SK-N-SH treated with all-trans-retinoic acid at 6 μM for 48 hours (cell line): ENCODE measurements at places on chromosomes 7 and 10.

DNA sequence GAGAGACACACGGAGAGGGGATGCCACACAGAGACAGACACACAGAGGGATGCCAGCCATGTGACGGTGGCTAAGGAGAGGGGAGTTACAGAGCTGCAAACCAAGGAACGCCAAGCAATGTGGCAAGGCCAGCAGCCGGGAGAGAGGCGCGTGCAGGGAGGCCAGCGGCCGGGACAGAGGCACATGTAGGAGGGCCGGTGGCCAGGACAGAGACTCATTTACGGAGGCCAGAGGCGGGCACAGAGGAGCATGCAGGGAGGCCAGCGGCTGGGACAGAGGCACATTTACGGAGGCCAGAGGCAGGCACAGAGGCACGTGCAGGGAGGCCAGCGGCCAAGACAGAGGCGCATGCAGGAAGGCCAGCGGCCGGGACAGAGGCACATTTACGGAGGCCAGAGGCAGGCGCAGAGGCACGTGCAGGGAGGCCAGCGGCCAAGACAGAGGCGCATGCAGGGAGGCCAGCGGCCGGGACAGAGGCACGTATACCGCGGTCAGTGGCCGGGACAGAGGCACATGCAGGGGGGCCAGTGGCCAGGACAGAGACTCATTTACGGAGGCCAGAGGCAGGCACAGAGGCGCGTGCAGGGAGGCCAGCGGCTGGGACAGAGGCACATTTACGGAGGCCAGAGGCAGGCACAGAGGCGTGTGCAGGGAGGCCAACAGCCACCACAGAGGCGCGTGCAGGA is 40.4 kb downstream of the INSIG1 start:
- peak; percentile 23 for ATAC-seq

- no peak for ATAC-seq
These were observed 306.2 kb downstream of the SORCS3 start for GRCh38 chr10:104947314-104947713.

- ATAC-seq, result peak; percentile 55; the same call in 1 of the 3 replicates
These were observed 246.4 kb downstream of the GATA3 start for GRCh38 chr10:8300925-8301324.

- ATAC-seq, result no peak
These were observed 42.1 kb upstream of the SH2B2 start for GRCh38 chr7:102244601-102245000.

DNA sequence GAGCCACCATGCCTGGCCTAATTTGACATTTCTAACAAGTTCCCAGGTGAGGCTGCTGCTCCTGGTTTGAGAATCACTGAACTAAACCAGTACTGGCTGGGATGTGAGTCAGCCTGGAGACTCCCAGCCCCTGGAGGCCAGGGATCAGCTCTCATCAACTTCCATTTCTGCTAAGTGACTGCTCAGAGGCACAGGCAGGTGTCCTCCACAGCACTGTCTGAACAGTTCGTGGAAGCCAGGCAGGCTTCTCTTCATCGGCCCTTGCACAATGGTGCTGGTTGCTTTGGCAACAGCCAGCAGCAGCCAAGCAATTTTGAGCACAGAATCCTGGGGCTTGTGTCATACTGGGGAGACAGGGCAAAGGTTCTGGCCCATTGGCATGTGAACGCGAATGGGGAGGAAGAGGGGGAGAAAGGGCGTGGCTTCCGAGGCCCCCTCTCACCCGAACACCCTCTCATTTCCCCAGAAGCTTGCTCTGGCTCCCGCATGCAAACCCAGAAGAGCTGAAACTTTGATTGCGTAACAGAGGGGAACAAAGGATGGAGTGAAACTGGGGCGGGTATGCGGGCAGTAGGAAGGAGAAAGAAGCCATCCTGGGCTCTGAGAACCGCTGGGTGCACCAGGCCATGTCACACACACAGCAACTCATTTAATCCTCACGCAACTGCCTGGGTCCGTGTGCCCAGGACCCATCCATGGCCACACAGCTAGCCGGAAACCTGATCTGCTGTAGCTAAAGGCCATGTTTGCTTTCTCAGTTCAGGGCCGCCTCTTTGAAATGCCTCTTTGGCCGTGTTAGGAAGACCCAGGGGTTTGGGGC is 9.0 kb upstream of the POR start:
- ATAC-seq, result peak; percentile 65

GRCh38 chr10:81179805-81180452 is 642.2 kb downstream of the SH2D4B start:
- ATAC-seq, result no peak

GRCh38 chr10:34161777-34162370 is 653.2 kb downstream of the PARD3 start:
- no peak for ATAC-seq

- ATAC-seq, result no peak
These were observed 479.1 kb upstream of the FOXK1 start for GRCh38 chr7:4202954-4203353.

DNA sequence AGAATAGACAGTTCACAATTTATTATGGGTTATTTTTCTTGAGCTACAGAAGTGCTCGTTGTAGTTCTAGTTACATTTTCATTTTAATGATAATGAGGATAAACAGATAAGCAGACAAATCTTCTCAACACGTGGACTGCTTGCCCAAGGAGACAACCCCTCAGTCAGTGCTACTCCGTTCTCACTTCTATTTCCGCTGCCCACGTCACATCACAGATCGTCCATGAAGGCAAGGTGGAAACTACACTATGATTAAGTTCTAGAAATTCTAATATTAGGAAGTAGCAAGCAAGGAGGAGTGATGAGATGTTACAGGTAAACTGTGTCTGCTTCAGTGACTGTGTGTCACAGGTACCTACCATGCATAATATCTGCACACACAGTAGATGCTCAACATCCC is 210.5 kb downstream of the CHCHD3 start:
- no peak for ATAC-seq

GRCh38 chr10:634256-634655 is 55.2 kb downstream of the DIP2C start:
- ATAC-seq, result peak; percentile 88

DNA sequence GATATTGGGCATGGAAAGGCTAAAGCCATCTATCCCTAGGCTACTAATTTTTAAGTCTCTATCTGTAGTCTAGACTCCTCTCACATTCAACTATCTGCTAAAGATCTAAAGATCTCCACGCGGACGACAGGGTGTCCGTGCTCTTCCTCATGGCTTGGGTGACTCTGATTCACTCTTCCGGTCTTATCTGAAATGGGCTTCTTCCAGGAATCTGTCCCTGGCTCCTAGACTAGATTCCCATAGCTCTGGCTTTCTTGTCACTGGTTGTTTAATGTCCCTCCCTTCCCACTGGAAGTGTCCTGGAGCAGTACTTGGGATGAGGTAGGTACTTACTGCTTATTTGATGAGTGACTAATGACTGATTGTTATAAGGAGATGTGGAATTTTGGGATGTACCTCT is 62.0 kb upstream of the PODXL start:
- no peak for ATAC-seq

DNA sequence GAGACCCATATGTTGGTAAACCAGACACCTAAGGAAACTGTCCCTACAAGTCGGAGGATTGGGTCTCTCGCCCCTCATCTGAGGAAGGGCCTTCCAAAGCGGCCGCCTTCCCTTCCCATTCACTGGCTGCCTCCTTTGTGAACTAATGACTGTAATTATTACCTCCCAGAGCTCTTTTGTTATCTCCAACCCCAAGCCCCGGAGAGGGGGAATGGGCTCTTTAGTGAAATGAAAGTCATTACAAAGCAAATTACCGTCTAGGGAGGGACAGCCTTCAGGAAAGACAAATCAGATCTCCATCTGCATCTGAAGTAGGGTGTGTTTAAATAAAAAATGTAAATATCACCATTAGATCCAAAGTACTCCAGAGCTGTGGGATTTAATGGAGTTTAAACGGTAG is 2.6 kb upstream of the GAD2 start:
- ATAC-seq, result no peak

GRCh38 chr10:82468453-82468852 is 593.5 kb downstream of the NRG3 start:
- ATAC-seq, result peak; percentile 40; the same call in 1 of the 3 replicates

- ATAC-seq, result no peak
These were observed 48.8 kb upstream of the CARD11 start for GRCh38 chr7:3092468-3092867.

GRCh38 chr7:97118306-97118917 is 914 bp downstream of the SDHAF3 start:
- ATAC-seq, result peak; percentile 26

DNA sequence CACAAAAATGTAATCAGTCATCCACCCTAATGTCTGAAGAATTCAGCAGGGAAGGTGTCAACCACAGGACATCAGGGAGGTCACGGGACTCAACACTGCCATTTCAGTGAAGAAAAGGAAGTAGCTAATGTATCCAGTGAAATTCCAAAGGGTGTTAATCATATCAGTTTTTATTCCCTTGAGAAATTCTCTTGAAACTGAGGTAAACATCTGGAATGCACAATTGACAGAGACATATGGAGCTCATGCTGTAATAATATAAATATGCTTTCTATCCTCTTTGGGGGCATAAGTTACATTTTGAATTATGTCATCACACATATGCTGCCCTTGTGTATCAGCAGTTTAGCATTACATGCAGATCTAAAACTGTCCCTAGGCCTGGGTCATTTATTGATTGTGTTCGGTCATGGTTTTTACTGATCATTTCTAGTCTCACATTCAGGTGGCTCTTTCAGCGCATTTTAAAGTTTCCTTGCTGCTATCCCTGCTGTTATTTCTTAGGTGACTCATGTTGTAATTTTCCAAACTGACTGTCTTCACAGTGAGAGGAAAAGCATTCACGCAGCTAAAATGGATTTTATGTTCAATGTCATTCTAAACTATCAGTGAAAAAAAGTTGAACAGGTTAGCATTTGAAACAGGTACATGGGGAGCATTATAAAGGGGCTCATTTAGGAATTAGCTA is 273.9 kb downstream of the TSPAN12 start:
- no peak for ATAC-seq

- ATAC-seq, result peak; percentile 91
These were observed 50.5 kb upstream of the FOXK1 start for GRCh38 chr7:4631380-4632179.

DNA sequence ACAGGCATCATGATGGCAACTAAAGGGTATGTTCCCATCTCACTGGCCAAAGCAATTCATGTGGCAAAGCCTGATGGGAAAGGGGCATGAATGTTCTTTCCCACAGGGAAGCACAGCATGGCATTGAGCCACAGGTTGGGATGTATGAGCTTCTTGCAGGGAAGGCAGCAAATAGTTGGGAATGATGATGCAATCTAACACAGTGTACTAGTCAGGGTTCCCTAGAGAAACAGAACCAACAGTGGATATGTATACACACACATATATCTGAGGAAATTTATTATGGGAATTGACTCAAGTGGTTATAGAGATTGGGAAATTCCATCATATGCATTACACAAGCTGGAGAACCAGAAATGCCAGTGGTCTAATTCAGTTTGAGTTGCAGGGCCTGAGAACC is 253.6 kb upstream of the NPVF start:
- no peak for ATAC-seq

DNA sequence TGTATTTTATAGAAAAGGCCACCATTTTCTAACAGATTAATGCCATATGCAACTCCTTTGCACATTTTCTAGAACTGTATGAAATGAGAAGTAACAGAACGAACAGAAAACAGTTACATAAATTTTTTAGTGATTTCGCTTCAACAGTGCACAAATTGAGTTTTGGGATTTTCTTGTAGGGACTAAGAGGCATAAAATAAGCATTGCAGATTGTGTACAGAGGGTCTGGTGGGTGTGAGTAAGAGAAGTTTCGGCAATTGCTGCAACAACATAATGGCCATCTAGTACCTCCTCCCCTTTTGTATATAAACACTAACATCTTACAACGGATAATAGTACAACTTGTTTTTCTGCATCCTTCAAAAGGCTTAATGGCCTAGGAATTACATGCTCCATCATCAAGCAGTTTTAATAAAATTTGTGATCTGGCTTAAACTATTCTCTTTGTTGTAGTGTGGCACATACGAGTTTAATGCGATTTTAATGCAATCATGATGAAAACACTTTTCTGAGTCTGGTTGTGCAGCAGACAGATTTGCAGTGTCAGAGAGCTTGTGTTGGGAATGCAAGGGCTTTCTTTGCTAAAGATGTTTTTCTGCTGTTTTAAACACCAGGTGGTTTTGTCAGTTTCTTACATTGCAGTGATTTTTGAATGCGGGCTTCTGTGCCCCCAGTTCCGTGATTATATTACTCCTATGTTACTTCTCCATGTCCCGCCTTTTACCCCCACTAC is 2.9 kb downstream of the GLCCI1 start:
- no peak for ATAC-seq

- ATAC-seq, result no peak
These were observed 139.4 kb downstream of the SEMA3C start for GRCh38 chr7:80779456-80779855.

DNA sequence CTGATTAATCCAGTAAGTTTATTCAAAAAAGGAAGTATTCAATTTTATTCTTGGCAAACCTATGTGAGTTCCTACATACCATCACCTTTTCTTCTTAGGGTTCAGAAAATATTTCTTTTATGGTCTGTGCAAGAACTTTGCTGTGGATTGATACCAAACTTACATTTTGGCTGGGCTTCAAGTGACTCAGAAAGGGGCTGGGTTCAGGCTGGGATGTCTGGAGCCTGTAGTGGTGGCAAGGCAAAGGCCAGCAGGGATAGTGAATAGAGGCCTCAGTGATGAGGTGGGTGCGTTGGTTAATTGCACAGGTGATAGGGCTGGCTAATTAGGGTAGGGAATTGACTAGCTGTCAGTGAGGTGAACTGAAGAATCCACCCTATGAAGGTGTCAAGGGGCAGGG is 40.2 kb upstream of the ATXN7L1 start:
- ATAC-seq, result peak; percentile 94

- ATAC-seq, result peak; percentile 88
These were observed 60.7 kb downstream of the CD36 start for GRCh38 chr7:80699045-80699638.

DNA sequence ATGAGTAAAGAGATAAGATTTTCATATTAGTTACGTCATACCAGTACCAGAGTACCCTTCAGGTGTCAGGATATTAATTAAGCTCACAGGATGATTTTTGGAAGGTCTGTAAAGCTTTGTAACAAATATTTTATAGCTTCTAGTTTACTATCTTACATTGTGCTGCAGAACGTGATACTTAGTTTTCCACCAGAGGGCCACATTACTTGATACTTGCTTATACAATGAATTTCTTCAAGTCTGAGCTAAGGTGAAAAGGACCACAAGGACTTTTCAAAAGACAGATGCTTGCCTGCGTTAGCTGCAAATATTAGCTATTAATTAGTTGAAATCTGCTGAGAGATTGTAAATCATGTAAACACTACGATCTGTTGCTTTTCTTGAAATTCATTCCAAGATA is 12.2 kb downstream of the FOXP2 start:
- ATAC-seq, result peak; percentile 54; the same call in 1 of the 3 replicates

- ATAC-seq, result peak; percentile 89
These were observed 627.9 kb downstream of the PARD3 start for GRCh38 chr10:34187201-34187600.

DNA sequence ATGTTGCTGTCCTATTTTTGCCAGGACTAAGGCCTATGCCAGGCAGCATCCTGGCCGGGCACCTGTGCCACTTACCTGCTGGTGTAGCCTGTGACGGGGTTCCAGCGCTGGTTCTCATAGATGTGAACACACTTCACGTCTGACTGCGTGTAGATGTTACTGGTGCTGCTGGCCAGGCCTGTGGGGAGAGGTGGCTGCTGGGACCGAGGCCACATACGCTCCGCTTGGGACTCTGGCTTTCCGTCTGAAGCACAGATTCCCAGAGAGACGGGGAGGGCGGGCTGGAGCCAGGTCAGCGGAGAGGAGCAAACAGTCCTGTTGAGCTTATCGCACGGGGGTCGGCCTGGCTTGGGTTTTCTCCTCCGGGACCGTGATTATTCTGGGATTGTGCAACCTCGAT is 16.7 kb downstream of the BHLHA15 start:
- ATAC-seq, result no peak

- no peak for ATAC-seq
These were observed 109.3 kb downstream of the DKK1 start for GRCh38 chr10:52423369-52423768.

- peak; percentile 41; the same call in 1 of the 3 replicates for ATAC-seq
These were observed 80.1 kb upstream of the AUTS2 start for GRCh38 chr7:69517985-69518704.
